Activated T-helper 1 cell treated with anti-CD3 and anti-CD28 coated beads, Interleukin-12 subunit alpha, Interleukin-12 subunit beta, Interleukin-2, Interleukin-4 antibody, amounts not matched to agents 30 ng/mL and 10 ng/mL and 1 ng/mL, durations not matched to agents 14 hours and 24 hours and 36 hours (primary cell): ENCODE measurements at places on chromosomes 7 and 10. TPM values are rescaled to one million over a fixed set of nuclear protein-coding genes. Genes with fewer than 3 reads are reported as not detected.

Gene MYO1G
- 252 and 258 TPM in 2 replicates for total RNA-seq

Gene LIPF
- total RNA-seq: not detected in 2 replicates

Gene TEX36
- total RNA-seq: not detected in 2 replicates

- DNase-seq: no peak
- H3K4me1 ChIP-seq: peaks cover 52% of the 10 kb centered on the region
- peak overlapping the region; percentile 88 for H3K4me3 ChIP-seq
- peaks cover 11% of the 10 kb centered on the region for H3K36me3 ChIP-seq
These were observed 5.5 kb downstream of the SKIDA1 start for GRCh38 chr10:21519941-21520436.

GRCh38 chr10:930625-931325 is 730 bp downstream of the LARP4B start:
- peaks cover 36% of the 10 kb centered on the region for H3K4me1 ChIP-seq
- DNase-seq: peak; percentile 25
- peaks cover 16% of the 10 kb centered on the region for H3K36me3 ChIP-seq
- H3K4me3 ChIP-seq: peak overlapping the region; percentile 99
- no peaks in the 10 kb centered on the region for H3K27me3 ChIP-seq
- peak overlapping the region; percentile 96 for H3K27ac ChIP-seq

GRCh38 chr7:70529914-70530585 is 601.9 kb upstream of the GALNT17 start:
- no peak overlapping the region for H3K4me3 ChIP-seq
- no peaks in the 10 kb centered on the region for H3K4me1 ChIP-seq
- peaks cover 2% of the 10 kb centered on the region for H3K27me3 ChIP-seq
- no peaks in the 10 kb centered on the region for H3K36me3 ChIP-seq

DNA sequence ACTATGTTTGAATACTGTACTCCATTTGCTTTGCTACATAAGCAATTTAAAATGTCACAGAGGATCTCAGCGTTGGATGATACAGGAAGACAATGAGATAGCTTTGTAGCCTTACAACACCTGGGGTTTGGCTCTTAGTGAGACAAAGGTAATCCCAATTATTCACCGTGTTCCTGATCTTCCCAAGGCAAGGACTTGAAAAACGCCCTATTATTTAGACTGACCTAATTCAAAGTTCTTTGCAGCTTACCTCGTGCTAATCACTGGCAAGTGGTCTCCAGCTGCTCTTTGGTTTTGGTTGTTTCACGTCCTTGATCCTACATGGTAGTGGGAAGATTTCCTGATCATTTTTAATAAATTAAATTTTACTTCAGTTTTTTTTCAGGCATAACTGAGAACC is 23.0 kb upstream of the C7orf33 start:
- no peak overlapping the region for H3K4me3 ChIP-seq
- peaks cover 3% of the 10 kb centered on the region for H3K27me3 ChIP-seq
- peaks cover 3% of the 10 kb centered on the region for H3K36me3 ChIP-seq
- no peak overlapping the region for H3K27ac ChIP-seq

GRCh38 chr10:1130995-1131790 is 75.0 kb downstream of the WDR37 start:
- H3K4me1 ChIP-seq: peaks cover 9% of the 10 kb centered on the region
- H3K4me3 ChIP-seq: no peak overlapping the region
- H3K27ac ChIP-seq: no peak overlapping the region

- no peak for DNase-seq
- peaks cover 2% of the 10 kb centered on the region for H3K27me3 ChIP-seq
- H3K4me3 ChIP-seq: no peak overlapping the region
- H3K4me1 ChIP-seq: no peaks in the 10 kb centered on the region
- no peak overlapping the region for H3K27ac ChIP-seq
- no peaks in the 10 kb centered on the region for H3K36me3 ChIP-seq
These were observed 13.0 kb downstream of the LHPP start for GRCh38 chr10:124474514-124475070.

DNA sequence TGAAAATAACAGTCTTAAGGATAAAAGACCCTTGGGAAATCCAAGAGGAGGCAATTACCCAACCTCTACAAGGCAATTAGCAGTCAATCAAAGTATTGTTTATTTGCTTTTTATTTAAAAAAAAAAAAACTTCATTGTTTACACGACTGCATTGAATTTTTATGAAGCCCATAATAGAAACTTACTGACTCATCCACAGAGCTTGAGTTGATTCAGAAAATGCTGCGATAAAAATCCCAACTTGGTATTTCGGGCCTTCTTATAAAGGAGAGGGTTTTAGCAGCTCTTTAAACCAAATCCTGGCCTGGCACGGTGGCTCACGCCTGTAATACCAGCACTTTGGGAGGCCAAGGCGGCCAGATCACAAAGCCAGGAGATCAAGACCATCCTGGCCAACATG is 69.2 kb upstream of the PALS2 start:
- H3K27me3 ChIP-seq: peaks cover 13% of the 10 kb centered on the region
- no peaks in the 10 kb centered on the region for H3K4me1 ChIP-seq
- H3K4me3 ChIP-seq: no peak overlapping the region
- no peak for DNase-seq
- no peak overlapping the region for H3K27ac ChIP-seq
- H3K36me3 ChIP-seq: no peaks in the 10 kb centered on the region

- H3K36me3 ChIP-seq: no peaks in the 10 kb centered on the region
- DNase-seq: peak; percentile 24
- H3K4me1 ChIP-seq: peaks cover 49% of the 10 kb centered on the region
- peak overlapping the region; percentile 83 for H3K4me3 ChIP-seq
These were observed 584 bp upstream of the ZMIZ1 start for GRCh38 chr10:79068203-79068561.

GRCh38 chr7:7639847-7640220 is 718 bp upstream of the UMAD1 start:
- H3K4me1 ChIP-seq: peaks cover 40% of the 10 kb centered on the region
- H3K4me3 ChIP-seq: peak overlapping the region; percentile 96
- H3K27ac ChIP-seq: peak overlapping the region; percentile 97

GRCh38 chr10:77664008-77664407 is 26.4 kb upstream of the KCNMA1 start:
- H3K27ac ChIP-seq: no peak overlapping the region
- no peaks in the 10 kb centered on the region for H3K4me1 ChIP-seq
- DNase-seq: no peak
- H3K4me3 ChIP-seq: no peak overlapping the region

GRCh38 chr7:126690848-126691751 is 561.6 kb downstream of the GRM8 start:
- no peaks in the 10 kb centered on the region for H3K4me1 ChIP-seq
- H3K4me3 ChIP-seq: no peak overlapping the region
- no peak overlapping the region for H3K27ac ChIP-seq
- DNase-seq: no peak
- H3K36me3 ChIP-seq: no peaks in the 10 kb centered on the region

GRCh38 chr7:45146531-45147379 is 10.8 kb upstream of the RAMP3 start:
- no peak for DNase-seq
- no peaks in the 10 kb centered on the region for H3K36me3 ChIP-seq
- peaks cover 14% of the 10 kb centered on the region for H3K27me3 ChIP-seq
- H3K4me3 ChIP-seq: no peak overlapping the region
- no peaks in the 10 kb centered on the region for H3K4me1 ChIP-seq

DNA sequence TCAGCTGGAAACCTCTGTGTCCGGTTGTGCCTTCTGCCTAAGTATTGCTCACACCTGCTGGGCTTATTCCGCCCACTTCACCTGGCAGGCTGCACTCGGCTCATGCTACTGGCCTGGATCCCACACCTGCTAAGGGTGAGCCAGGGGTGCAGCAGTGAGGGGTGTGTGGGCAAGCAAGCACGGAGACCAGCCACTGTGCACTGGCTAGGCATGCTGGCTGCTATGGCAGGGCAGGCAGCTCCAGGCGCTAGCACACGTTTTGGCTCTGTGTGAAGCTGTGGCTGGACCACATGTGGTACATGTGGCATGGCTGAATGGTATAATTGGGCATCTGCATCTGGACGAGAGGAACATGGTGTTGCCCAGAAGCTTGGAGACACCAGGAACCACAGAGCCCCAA is 940.7 kb downstream of the NRG3 start:
- no peak for DNase-seq
- no peak overlapping the region for H3K4me3 ChIP-seq
- no peaks in the 10 kb centered on the region for H3K27me3 ChIP-seq
- no peaks in the 10 kb centered on the region for H3K36me3 ChIP-seq

GRCh38 chr7:12350971-12351370 is 52.7 kb downstream of the VWDE start:
- no peak overlapping the region for H3K4me3 ChIP-seq
- no peak for DNase-seq
- H3K4me1 ChIP-seq: no peaks in the 10 kb centered on the region
- H3K27ac ChIP-seq: no peak overlapping the region
- peaks cover 2% of the 10 kb centered on the region for H3K27me3 ChIP-seq

GRCh38 chr10:111177379-111177778 is 100.5 kb downstream of the ADRA2A start:
- DNase-seq: no peak
- no peaks in the 10 kb centered on the region for H3K36me3 ChIP-seq
- H3K4me1 ChIP-seq: peaks cover 5% of the 10 kb centered on the region
- no peak overlapping the region for H3K27ac ChIP-seq

GRCh38 chr7:75623390-75624133 is 115.2 kb downstream of the HIP1 start:
- H3K27me3 ChIP-seq: no peaks in the 10 kb centered on the region
- no peak overlapping the region for H3K27ac ChIP-seq
- no peaks in the 10 kb centered on the region for H3K4me1 ChIP-seq
- DNase-seq: no peak

DNA sequence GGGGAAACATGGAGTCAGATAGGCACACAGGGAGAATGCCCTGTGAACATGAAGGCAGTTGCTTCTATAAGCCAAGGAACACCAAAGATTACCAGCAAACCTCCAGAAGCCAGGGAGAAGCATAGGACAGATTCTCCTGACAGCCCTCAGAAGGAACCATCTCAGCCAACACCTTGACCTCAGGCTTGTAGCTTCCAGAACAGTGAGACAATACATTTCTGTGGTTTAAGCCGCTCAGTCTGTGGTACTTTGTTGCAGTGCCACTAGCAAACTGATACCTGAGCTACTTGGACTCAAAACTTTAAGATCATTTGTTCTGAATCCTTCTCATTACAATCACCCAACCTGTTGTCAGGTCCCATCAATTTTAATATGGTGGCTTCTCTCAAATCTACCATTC is 31.2 kb downstream of the ABLIM1 start:
- peaks cover 35% of the 10 kb centered on the region for H3K27me3 ChIP-seq
- H3K4me3 ChIP-seq: no peak overlapping the region
- no peak overlapping the region for H3K27ac ChIP-seq
- H3K36me3 ChIP-seq: no peaks in the 10 kb centered on the region

DNA sequence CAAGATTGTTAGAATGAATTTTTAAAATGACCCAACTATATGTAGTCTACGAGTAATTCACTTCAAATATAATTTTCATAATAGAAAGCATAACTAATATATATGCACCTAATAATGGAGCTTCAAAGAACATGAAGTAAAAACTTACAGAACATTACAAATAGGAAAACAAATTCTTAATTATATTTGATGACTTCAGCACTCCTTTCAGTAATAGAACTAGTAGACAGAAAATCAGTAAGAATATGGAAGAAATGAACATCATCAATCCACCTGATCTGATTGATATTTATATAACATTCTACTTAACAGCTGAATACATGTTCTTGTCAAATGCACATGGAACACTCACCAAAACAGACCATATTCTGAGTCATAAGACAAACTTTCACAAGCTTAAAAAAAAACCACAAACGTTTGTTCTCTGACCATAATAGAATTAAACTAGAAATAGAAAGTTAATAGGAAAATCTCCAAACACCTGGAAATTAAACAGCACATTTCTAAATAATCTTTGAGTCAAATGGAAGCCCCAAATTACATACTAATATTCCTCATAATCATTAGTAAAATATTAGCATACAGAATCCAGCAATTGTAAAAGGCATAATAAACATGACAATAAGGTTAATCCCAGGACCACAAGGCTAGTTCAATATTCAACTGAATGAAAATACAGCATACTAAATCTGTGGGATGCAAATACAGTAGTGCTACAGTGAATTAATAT is 48.0 kb downstream of the BRAF start:
- H3K27ac ChIP-seq: no peak overlapping the region
- peaks cover 29% of the 10 kb centered on the region for H3K4me1 ChIP-seq
- H3K27me3 ChIP-seq: peaks cover 3% of the 10 kb centered on the region
- H3K36me3 ChIP-seq: peaks cover 12% of the 10 kb centered on the region
- DNase-seq: no peak

DNA sequence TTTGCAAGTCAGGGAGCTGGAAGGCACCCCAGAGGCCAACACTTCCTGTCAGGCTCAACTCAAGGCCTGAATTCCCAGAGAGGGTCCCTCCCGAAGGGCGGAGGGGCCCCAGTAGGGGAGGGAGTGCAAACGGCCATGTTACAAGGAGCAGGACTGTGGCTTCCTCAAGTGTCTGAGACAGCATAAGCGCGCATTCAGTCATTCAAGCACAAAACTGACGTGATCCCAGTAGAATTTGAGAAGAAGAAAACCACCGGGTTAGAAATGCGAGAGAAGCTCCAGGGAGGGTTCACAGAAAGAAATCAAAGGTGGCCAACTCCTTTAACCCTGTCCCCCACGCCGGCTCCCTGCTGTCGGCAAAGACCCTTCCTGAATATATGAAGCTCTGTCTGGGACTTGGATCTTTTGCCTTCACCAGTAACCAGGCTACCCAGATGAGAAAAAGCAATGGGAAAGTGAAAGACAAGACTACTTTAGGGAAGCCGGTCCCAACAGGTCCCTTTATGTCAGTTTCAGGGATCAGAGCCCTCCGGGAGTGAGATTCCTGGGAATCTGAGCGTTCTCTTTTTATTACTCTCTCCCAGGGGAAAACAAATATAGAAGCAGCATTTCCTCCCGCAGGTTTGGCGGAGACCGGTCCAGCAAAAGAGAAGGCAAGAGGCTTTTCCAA is 1.3 kb downstream of the AFAP1L2 start:
- peaks cover 58% of the 10 kb centered on the region for H3K27me3 ChIP-seq
- H3K36me3 ChIP-seq: no peaks in the 10 kb centered on the region
- H3K4me1 ChIP-seq: peaks cover 11% of the 10 kb centered on the region
- H3K4me3 ChIP-seq: peak overlapping the region; percentile 32

DNA sequence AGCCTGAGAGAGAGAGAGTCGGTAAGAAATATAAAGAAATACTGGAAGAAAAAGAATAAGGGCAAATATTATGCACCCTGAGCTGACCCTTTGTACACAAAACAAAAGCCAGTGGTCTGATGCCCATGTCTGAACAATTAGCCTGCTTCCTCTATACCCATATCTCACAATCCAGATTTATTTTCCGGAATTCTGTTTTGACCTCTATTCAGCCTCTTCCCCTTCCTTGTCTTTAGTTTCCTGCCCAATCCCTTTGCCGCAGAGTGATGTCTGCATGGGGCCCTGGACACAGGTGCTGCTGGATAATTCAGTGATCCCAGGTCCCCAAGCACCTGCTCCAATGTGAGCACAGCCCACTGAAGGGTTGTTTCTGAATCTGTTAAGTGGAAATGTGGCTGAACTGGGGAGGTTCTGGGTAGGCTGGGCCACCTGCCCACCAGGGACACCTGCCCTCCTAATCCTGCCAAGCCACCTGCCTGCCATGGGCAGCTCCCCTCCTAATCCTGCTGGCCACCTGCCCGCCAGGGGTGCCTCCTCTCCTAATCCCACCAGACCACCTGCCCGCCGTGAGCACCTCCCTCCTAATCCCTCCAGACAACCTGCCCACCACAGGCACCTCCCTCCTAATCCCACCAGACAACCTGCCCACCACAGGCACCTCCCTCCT is 23.0 kb downstream of the ADGRA1 start:
- no peak for DNase-seq
- no peaks in the 10 kb centered on the region for H3K27me3 ChIP-seq
- no peaks in the 10 kb centered on the region for H3K36me3 ChIP-seq
- no peaks in the 10 kb centered on the region for H3K4me1 ChIP-seq
